Stimulated activated CD8-positive, alpha-beta memory T cell treated with anti-CD3 and anti-CD28 coated beads, Interleukin-7, amount 100 ng/mL, for 24 hours (primary cell): ENCODE measurements at places on chromosomes 2 and 18.

GRCh38 chr2:130729322-130730299 lies 741 bp downstream of the GPR148 start:
- DNase-seq: no peak

GRCh38 chr2:120262150-120262549 lies 9.5 kb downstream of the RALB start:
- no peak for DNase-seq

DNA sequence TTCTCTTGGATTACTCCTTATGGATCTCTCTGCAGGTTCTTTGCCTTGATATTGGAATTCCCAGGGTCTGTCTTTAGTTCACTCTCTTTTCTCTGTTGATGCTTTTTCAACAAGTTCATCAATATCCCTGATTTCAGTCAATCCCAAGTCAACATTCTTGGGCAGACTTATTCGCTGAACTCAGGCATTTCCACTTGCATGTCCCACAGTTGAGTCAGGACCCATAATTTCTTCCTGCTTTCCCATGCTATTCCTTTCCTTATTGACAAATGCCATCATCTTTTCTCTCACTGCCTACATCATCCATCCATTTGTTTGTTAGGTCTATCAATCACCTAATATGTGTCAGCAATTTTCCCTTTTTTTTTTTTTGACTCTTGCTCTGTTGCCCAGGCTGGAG lies 11.6 kb downstream of the GPD2 start:
- DNase-seq: no peak

DNA sequence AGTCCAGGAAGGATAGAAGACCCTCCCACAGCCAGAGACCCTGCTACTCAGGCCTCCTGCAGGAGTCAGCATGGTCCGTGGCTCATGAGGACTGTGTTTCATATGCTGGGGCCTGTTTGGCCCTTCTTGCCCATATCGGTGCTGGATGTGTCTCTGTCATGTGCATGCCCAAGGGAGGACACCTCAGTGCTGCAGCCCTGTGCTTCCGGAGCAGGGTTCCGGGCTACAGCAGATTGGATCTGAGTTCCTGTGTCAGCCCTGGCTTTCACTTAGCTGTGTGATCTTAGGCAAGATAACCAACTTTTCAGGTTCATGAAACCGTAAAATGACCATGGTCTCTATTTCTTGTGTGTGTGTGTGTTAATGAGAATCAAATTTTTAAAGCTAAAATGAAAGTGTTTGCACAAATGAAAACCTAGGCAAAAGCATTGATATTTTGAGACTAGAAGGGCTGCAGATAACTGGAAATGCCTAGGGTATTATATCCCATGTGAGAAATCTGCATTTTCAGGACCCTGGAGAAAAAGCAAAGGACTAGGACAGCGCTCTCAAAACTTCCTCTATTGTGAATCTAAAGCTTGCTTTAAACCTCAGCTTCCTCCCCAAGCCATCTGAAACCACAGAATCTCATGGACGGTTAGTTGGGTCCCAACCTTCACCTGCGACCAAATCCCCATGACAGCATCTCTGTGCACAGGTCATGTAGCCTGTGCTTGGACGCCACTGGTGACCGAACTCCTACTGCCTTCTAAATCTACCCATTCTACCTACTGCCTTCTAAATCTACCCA lies 58.8 kb upstream of the CAPN13 start:
- DNase-seq: no peak

GRCh38 chr18:3394648-3395047 lies 55.3 kb upstream of the TGIF1 start:
- DNase-seq: no peak

GRCh38 chr2:229202646-229203045 lies 68.4 kb downstream of the PID1 start:
- DNase-seq: no peak

- DNase-seq: no peak
These were observed 24.8 kb downstream of the CYTIP start for GRCh38 chr2:157419031-157419575.

DNA sequence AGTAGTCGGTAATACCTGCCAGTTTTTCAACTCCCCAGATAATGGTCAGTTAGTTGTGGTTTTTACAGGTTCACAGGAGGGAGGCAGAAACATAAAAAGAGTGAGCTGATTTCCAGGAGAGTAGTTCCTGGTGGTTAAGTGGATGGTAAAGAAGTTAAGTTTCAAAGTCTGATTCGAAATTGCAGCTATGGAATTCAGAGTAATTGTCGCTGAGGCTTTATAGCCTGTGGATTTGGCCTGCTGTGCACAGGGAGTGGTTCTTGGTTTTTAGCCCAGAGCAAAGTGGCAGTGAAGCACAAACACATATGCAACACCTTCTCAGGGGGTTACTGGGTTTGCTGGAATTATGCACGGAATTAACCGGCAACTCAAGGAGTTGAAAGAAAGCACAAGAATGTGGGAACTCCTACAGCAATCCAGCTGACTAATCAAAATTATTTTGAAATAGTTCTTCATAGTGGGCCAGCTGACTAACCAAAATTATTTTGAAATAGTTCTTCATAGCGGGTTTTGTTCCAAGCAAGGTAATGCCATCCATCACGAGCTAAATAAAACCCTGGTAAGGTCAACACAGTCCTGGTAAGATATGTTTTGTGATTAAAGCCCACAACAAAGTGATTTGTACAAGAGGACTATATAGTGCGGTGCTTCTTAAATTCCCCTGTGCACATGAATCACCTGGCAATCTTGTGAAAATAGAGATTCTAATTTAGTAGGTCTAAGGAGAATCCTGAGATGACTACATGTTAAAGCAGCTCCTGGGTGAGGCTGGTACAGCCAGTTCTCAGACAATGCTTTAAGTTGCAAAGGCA lies 94.4 kb downstream of the SGPP2 start:
- no peak for DNase-seq

- DNase-seq: no peak
These were observed 163.8 kb downstream of the WDPCP start for GRCh38 chr2:63424329-63425078.
